ENCODE measurements at places on chromosomes 7 and 10. TPM values are rescaled to one million over a fixed set of nuclear protein-coding genes. Genes with fewer than 3 reads are reported as not detected.

The PLCE1 gene
- 43.0 TPM for polyA plus RNA-seq

The MALRD1 gene
- 2.2 TPM for polyA plus RNA-seq

The CYP2C8 gene
- polyA plus RNA-seq = 12.4 TPM

The SPOCK2 gene
- 129 TPM for polyA plus RNA-seq

The DNAH11 gene
- 3.3 TPM for polyA plus RNA-seq

The PDE1C gene
- 4.6 TPM for polyA plus RNA-seq

The COBL gene
- 24.9 TPM for polyA plus RNA-seq

The AASS gene
- 80.6 TPM for polyA plus RNA-seq

The MARCHF5 gene
- polyA plus RNA-seq = 82.4 TPM

The OR6V1 gene
- not detected for polyA plus RNA-seq

The FAM171A1 gene
- 93.2 TPM for polyA plus RNA-seq

The PLEKHA1 gene
- 127 TPM for polyA plus RNA-seq
